ENCODE measurements at places on chromosomes 4 and X.

DNA sequence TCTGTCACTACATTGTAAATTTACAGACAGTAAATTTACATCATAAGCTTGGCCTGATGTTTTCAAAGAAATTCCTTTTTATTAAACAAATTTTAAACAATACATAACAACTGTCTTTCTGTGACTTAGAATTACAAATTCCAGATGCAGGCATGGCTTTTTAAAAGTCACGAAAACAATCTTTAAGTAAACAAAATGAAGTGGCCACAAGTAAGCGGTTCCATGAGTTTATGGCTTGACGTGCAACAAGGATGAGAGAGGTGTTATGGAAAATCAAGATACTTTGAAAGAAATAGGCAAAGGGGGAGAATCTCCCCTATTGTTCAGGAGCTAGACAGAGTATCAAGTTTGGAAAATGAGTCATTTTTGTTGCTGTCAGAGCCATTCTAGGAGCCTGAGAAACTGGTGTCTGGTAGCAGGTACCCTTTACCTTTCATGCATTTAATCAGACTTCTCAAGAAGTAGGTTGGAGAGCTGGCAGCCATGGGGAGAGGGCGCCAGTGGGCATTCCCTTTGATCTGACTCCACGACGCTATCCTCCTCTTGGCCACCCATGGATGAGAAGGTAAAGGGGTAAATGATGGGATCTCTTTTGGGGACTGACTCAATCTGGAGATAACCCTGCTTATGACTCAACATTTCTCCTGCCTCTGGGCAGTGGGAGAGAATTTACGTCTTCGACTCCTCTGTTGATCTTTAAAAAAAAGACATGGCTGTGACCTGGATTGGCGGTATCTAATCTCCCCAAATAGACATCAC is 217.2 kb downstream of the SPRY1 start:
- DNase-seq = no peak

- DNase-seq = no peak
These were observed 244.3 kb downstream of the ARHGAP10 start for GRCh38 chr4:147975933-147976928.

DNA sequence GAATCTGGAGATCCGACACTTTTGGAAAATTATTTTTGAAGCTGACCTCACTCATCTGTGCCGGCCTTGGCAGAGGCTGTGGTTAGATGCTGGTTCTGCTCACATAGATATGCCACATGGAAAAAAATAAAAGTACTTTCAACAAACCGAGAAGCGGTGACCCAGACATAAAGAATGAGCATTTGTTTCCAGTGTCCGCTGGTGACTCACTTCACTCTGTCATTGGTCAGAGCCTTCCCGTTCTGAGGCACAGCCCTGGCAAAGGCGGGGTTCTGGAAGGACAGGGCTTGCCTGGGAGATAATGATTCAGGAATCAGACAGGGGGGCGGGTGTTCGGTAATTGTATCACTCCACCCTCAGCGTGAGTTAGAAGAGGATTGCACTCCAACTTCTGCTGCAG is 172.4 kb upstream of the MXRA5 start:
- no peak for DNase-seq

DNA sequence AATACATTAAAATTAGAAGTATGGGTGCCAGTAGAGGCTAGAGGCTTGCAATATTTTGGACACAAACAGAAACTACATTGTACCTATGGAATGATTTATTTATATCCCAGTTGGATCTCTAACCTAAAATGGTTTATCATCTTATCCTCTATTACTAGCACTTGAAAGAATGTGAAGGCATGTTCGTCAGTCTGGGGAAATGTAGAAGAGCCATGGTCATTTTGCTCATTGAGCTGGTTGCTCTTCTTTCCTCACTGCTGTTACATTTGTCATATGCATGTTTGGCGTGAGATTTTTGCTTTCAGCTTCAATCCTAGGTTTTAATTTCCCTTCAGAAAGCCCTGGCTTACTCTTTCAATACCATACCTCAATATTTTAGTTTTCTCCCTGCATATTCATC is 82.4 kb upstream of the MYOZ2 start:
- DNase-seq = no peak

- no peak for DNase-seq
These were observed 310.6 kb downstream of the PABPC4L start for GRCh38 chr4:133891011-133891410.

DNA sequence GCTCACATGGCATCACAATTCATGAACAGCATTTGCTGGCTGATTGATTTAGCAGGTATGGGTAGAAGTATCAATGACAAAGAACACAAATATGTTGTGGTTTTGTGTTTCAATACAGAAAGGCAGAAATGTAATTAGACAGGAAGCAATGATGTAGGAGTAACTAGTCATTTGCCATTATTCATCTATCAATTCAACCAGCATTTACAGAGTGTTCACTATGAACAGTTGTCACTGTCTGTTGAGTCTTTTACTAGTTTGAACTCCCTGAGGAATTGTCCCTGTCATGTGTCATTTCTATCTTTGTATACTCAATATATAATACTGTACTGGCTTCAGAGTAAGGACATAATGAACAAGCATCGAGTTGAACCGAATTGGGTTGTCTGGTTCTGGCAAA is 51.5 kb upstream of the ARHGAP24 start:
- DNase-seq = no peak

GRCh38 chr4:830601-831482 is 4.9 kb upstream of the CPLX1 start:
- no peak for DNase-seq

DNA sequence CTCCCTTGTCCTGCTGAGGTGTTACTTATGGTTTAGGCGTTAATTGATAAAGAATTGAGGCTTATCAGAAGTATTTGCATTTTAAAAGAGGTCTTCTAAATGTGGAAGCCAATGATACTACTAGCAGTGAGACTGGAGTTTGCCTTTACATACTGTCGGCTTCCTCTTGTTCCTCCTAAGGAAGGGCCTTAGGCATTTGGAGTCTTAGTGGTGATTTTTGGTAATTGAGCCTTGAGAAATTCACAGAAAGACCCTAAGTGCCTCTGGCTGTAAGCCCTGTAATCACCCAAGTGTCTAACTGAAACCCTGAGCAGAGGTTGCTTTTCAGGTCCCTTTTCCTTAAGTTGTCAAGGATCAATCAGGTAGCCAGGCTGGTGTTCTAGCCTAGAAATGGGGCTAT is 14.8 kb downstream of the IL13RA1 start:
- DNase-seq = no peak

DNA sequence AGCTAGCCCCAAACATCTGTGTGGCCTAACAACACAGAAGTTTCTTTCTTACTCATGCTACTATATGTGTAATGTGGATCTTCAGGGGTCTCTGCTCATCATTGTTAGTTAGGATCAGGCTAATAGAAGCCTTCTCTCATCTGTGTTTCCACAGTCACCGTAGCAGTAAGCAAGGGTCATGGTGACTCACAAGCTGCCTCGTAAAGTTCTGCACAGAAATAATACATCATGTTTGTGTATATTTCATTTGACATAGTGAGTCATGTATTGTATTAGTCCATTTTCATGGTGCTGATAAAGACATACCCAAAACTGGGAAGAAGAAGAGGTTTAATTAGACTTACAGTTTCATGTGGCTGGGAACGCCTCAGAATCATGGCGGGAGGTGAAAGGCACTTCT is 38.7 kb downstream of the SLC4A4 start:
- DNase-seq = no peak

GRCh38 chr4:47209833-47210232 is 178.5 kb downstream of the GABRB1 start:
- DNase-seq = no peak

DNA sequence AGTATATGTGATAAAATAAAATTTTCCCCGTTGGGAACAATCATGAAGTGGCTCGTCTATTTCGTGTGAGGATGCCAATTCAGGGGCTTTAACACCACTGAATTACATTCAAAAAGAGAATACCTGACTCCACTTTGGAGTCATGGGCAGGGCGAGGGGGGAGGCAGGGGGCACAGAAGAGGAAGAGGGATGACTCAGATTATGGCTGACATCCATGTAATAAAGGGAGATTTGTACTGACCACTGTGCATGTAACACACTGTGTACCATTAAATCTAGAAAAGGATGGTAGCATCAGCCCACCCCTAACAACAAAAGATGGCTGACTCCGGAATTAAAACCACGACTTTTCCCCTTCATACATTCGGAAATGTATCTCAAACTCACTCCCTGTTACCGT is 1.3 kb downstream of the SLC9A7 start:
- DNase-seq = no peak

- DNase-seq = peak; percentile 41
These were observed 468 bp downstream of the ZMYM3 start for GRCh38 chrX:71253253-71254091.

DNA sequence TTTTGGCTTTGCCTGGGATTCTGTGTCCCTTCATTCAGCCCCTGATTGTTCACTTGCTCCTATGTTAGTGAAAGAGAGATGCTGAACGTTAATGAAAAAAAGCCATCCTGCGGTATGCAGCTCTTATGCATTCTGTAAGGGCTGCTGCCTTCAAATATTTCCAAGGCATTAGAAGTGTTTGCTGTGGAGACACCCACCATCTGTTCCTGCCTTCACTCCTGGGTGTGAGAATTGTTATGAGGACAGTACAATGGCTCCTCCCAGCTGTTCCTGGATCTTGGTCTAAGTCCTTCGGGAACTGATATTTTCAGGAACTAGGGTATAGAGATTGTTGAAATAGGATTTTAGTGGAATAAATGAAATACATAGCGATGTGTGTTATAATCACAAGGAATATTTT is 427.1 kb upstream of the FAM47C start:
- DNase-seq = no peak

DNA sequence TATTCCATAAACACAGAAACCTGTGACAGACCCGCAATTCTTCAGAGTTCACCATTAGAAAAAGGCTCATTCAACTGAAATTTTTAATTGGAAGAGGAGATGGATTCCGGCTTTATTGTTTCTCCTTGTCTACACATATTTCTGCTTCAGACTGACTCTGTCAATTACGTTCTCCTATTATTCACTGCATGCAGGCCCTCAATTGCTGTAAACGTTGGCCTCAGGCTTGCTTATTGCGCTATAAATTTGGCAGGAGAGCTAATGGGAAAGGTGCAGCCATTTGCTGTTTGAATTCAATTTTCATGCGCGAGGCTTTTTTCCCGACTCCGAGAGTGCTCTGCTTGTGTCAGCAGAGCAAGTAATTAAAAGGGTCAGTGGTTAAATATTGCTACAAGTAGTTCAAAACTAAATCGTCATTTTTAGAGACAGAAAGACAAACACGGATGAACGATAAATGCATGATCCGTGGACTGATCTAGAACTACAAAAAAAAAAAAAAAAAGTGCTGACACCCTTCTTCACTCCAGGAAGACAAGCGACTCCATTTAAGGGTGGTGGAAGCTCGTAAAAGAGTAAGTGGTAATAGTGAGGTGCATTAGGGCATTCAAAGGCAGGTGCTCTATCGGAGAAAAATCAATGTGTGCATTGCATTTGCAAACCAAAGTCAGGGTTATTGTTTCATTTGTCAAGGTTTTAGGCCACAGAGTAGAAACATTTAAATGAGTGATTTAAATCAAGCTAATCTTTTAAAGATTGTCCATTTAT is 841.6 kb upstream of the FRG1 start:
- no peak for DNase-seq

- DNase-seq = no peak
These were observed 337.8 kb upstream of the NOCT start for GRCh38 chr4:138677748-138678147.

DNA sequence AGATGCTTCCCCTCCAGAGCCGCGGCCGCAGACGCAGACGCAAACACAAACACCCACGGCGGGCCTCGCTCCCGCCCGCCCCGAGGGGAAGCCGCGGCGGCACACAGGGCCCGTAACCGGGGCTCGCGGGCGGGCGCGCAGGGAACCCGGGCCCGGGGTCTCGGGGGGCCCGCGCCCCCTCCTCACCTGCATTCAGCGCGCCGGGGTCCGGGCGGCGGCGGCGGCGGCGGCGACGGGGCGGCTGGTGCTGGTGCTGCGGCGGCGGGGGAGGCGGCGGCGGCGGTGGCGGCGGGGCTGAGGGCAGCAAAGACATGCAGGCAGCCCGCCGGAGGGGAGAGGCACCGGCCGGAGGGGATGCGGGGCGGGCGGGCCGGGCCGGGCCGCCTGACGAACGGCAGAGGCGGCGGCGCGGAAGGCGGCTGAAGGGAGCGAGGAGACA is 255 bp upstream of the CNOT6L start:
- DNase-seq = peak; percentile 40

- DNase-seq = no peak
These were observed 56.9 kb upstream of the OGT start for GRCh38 chrX:71475785-71476540.

DNA sequence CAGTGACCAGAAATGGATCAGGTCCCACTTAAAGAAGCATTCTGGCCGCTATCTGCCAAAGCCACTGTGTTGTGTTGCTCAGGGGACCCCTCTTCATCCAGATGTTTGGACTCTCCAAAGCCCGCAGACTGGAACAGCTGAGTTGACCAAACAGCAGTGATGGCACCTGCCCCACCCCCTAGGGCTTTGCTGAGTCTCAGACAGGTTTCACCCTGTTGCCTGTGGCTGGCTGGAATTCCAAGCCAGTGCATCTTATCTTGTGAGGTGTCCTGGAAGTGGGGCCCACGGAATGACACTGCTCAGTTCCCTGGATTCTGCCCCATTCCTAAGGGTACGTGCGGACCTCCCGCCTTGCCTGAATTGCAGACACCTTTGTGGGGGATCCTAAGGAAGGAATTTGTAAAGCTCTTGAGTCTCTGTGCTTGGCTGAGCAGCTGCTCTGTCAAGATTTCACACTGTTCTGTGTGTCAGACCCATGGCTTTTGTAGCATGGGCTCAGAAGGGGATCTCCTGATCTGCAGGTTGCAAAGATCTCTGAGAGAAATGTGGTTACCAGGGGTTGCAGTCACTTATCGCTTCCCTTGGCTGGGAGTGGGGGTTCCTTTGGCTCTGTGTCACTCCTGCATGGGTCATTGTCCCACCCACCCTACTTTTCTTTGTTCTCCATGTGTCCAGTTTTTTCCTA is 1707.9 kb upstream of the PCDH10 start:
- DNase-seq = no peak

- no peak for DNase-seq
These were observed 95.8 kb upstream of the EGFL6 start for GRCh38 chrX:13473442-13474163.
